ENCODE measurements at places on chromosomes 6 and 20.
A peak's percentile ranks its signal among the peaks of the same experiment; 100 is the strongest.

DNA sequence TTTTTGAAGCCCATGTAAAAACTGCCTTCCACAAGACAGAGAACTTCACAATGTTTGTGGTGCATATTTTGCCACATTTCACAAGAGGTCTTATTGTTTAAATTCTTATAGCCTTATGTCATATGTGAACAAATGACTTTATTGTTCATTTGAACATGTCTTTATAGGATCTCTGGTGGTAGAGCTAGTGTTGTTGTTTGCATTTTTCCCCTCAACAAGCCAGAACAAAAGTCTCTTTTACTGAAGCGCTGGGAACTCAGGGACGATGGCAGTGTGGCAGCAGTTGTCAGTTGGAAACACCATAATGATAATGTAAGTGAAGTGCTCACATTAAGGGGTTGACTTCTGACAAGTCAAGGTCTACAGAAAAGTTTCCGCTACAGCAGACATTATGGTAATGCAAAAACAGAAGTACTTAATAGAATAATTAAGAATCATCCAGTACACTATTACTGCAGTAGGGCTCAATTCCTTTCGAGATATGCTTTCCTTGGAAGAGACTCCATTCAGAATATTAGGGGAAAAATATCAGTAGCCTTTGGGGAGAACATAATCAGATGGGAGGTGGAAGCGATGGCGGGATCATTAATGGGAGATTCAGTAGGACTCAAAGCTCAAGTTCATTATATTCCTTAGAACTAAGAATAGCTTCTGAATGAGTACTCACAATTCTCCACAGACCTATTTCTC, 180.0 kb downstream of the GJA10 start:
- no peak for DNase-seq

- DNase-seq, result no peak
These were observed at the start of gene CBFA2T2 for GRCh38 chr20:33490023-33490933. CBFA2T2 (plus strand) TSS chr20:33490096; CDS start chr20:33490268, 172 bp downstream.

- no peak for DNase-seq
These were observed 138.4 kb downstream of the HTR1B start for GRCh38 chr6:77324866-77325265.

DNA sequence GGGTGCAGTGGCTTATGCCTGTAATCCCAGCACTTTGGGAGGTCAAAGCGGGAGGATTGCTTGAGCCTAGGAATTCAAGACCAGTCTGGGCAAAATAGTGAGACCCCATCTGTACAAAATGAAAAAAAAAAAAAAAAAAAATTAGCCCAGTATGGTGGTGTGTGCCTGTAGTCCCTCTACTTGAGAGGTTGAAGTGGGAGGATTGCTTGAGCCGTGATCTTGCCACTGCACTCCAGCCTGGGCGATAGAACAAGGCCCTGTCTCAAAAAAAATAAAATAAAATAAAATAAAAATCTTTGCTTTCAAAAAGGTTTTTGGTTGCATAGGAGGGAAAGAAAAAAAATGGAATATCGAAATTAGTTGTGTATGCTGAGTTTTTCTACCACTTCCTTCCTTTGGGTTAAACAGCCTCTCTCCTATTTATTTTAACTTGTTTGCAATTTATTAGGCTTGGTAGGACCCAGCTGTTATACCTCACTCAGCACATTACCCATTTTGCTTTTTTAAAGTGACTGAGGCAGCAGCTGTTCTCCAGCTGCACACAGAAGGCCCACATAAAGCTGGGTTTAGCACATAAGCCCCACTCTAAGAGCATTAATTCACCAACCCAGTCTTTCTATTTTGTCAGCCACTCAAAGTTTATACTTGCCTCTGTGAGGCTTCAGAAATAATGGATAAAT, 152.3 kb downstream of the ZFAND3 start:
- DNase-seq, result peak; percentile 76

- peak; percentile 89 for DNase-seq
These were observed 121.8 kb downstream of the COL9A1 start for GRCh38 chr6:70180901-70181599.

DNA sequence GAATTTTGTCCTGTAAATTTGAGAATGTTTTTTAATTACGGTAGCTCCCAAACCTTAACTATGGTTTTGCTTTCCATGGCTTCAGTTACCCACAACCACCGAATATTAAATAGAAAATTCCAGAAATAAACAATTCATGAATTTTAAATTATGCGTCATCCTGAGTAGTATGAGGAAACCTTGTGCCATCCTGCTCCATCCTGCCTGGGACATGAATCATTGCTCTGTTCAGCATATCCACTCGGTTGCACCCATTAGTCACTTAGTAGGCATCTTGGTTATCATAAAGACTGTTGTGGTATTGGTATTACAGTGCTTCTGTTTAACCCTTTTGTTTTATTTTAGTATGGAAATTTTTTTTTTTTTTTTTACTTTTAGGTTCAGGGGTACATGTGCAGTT, 39.7 kb downstream of the KCNS1 start:
- DNase-seq, result no peak

GRCh38 chr20:32641464-32641863, 32.3 kb downstream of the C20orf203 start:
- no peak for DNase-seq

GRCh38 chr6:2514965-2515543, 235.7 kb downstream of the MYLK4 start:
- DNase-seq, result no peak

- DNase-seq, result no peak
These were observed 119.2 kb upstream of the SASH1 start for GRCh38 chr6:148223424-148223842.

DNA sequence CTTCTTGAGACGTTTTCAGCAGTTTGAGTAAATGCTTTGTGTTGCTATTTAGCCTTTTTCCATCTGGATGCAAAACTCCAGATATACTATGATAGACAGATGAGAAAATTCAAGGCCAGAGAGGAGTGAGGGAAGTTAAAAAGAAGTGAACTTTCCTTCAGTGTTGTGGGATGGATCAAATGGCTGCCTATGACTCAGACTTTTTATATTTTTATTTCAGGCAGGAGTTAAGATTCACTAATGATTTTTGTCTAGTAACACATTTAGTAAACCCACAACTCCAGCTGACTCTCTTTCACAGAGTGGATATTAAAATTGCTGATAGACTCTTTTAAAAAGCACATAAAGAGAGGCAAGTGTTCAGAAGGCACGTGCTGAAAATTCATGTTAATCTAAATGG, 23.2 kb upstream of the PTCHD4 start:
- DNase-seq, result no peak

- no peak for DNase-seq
These were observed 288.2 kb downstream of the CENPW start for GRCh38 chr6:126628125-126628524.

DNA sequence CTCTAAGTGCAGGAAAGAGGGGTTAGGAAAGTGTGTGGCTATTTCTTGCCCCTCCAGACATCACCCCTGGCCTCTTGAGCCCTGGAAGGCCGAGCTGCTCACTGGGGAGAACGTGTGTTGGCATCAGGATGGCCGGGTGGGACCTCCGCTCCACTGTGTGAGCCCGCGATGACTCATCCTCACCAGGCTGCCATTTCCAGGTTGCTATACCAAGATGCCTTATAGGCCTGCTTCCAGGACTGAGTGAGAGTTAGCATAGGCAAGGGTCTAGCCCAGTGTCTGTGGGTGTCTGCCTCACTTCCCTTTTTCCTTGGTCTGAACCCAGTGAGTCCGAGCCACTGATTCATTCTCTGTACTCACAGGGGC, 105.0 kb downstream of the MRPL14 start:
- DNase-seq, result no peak

DNA sequence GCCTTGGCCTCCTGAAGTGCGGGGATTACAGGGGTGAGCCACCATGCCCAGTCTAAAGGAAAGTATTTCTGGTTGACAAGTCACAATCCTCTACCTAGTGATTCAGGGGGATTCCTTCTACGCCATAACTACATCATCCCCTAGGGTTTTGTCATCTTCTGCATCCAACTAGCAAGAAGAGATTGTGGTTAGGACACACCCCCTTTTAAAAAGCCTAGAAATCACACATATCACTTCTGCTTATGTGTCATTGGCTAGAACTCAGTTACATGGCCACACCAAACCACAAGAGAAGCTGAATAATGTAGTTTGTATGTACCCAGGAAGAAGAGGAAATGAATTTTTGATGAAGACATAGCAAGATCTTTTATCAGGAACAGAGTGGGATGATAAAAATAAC, 14.7 kb upstream of the CHD6 start:
- DNase-seq, result no peak

DNA sequence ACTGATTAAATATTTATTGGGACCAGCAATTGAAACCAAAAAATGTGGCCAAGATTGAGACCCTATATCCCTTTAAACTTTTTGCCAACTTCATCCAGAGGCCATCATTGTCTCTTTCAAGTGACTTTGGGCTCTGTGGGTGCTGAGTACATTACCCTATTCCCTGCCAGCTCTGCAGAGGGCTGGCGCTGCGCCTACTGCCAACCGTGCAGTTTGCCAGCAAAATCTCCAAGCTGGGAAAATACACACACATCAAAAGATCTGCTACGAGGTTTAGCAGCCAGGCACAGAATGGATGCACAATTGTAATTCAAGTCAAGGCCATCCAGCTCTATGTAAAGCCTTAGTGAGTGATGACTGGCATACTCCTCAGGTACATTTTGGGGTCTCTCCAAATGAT, 125.0 kb downstream of the CBLN4 start:
- DNase-seq, result no peak

DNA sequence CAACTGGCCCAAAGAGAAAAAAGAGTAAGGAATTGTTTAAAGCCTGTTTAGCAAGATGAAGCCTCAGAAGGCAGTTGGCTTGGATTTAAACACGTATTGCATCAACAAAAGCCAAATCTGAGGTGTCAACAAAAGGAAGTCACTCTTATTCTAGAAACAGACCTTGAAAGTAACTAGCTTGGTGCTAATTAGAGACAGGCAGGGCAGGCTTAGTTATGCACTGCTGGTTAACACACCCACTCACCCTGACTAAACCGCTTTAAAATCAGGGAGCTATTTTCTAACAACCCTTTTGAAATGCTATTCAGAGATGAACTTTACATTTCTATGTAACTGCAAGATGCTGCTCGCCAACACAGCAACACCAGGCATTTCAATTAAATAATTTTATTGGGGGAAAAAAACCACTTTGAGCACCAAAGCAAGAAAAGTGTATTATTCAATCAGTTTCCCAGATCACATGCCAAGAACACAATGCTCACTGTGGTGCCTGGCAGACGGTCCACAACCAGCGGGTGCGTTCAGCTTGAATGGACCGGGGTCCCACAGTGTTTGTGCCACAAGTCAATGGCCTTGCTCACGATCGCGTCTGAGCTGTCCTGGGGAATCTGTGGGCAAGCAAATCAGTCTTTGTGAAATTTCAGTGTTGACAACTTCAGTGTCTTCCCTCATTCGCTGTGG, 23.6 kb downstream of the TBC1D7 start:
- DNase-seq, result no peak

- no peak for DNase-seq
These were observed 117.9 kb downstream of the SGK1 start for GRCh38 chr6:134199848-134200606.

DNA sequence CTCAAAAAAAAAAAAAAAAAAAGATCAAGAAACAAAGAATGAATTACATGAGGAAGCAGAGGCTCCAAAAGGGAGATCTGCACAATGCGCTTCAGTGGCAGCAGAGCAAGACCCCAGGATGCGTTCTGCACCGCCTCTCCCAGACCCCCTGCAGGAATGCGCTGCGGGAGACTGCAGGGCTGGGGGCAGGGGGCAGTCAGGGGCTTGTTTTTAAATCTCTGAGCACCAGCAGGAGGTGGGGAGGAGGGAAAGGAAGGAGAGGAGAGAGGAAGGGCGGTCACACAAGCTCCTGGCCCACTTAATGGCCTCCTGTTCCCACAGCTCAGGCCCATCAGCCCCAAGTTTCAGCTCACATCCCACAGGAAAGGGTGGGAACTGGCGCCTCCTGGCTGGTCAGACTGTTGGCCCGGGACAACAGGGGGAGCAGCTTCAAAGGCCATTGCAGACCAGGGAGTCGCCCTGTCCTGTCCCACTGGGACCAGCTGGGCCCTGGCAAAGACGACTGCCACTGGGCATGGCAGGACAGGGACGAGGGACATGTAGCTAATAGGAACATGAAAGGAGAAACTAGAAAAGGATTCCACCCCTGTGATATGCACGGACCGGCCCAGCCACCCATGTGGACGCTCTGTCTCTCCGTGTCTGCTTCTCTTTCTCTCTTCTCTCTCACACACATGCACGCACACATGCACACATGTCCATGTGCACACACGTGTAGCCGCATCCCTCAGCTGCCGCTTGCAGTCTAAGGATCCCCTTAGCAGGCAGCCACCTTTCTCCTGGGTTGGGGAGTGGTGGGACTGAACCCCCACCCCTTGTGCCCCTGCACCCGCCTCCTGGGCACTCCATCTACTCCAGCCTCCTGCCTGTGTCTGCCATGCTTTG, 34.7 kb downstream of the TFEB start:
- DNase-seq, result no peak

- DNase-seq, result no peak
These were observed 155.5 kb downstream of the BCAS1 start for GRCh38 chr20:53914781-53915445.

- no peak for DNase-seq
These were observed 64.4 kb downstream of the SNAP25 start for GRCh38 chr20:10282979-10283456.

DNA sequence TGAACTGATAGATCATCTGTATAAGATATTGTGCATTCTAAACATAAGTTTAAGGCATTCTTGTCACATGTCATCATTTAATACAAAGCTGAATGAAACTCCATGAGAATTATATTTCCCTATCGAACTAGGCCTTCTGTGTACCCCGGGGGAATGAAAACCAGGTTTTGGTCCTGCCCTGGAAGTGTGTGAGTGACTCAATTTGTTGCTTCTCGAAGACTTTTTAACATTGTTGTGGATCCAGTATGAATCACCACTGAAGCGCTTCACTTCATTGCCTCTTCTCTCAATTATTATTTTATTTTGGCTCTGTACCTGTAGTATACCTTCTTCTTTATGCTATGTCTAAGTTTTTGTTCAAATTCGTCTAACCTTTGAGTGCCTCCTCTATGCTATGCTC, 150.8 kb downstream of the GRIK2 start:
- DNase-seq, result no peak

- DNase-seq, result no peak
These were observed at the start of gene ITPR3 for GRCh38 chr6:33620856-33621710. ITPR3 (plus strand) TSS chr6:33621322; CDS start chr6:33621603, 281 bp downstream.

DNA sequence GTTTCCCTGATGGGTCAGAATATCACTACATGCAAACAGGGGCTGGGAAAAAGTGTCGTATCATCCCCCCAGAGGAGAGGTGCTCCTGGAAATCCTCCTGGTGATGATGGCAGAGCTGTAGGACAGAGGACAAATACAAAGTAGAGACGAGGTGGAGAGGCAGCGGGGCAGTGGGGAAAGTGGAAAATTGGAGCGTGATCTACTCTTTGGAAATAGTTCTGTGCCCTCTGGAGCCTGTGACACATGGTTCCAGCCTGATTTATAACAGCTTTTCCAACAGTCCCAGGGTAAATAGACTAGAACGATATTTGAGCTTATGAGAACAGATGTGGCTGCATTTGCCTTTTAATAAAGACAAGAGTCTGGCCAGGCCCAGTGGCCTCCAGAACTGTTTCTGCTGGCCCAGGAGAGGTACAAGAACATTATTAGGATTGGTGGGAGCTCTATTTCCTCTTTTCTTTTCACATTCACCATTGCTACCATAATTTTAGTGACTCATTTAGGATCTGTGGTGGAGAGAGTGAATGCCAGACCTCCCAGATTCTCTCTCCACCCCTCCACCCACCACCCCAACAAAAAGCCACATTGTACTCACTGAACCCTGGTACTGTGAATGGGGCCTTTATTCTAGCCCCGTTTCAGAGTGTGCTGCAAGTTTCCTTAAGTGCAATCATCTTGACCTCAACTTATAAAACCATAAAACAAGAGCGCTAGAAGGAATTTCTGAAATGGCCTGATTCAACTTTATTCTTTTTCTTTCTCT, 78.3 kb downstream of the BTBD3 start:
- no peak for DNase-seq

All from SK-N-MC (cell line).